GM10248 (cell line): ENCODE measurements at places on chromosomes 5 and 9.

- DNase-seq, result no peak
Measured at GRCh38 chr9:127540664-127541041, 71.4 kb upstream of the STXBP1 start.

DNA sequence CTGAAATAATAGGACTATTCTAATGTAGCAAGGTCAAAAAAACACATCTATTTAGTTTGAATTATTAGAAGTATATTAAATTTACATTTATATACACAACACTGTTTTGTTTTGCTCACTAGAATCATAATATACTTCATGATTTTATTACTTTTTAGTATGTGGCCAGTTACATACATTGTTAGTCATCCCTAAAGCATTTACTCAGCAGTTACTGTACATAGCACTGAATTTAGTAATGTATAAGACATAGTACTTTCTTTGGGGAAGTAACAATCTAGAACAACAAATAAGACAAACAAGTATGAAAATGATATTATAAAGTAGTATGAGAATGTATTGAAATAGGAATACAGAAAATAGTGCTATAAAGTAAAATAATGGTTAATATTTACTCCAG, 28.2 kb downstream of the ERCC8 start:
- DNase-seq, result no peak

DNA sequence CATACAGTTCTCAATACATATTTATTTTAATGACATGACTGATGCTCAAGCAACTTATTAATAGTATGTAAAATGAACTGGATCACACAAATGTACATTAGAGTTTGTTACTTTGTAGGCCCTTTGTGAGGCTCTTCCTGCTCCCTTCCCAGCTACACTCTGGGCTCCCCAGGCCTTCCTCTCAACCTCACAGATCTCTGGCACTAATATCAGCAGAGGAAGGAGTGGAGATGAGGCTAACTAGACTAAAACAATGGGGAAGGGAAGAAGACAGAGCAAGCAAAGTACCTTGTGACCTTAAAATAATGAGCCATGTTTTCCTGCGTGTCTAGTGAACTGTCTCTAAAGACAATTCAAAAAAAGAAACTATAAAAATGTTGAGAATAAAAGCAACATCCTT, 30.3 kb upstream of the TEK start:
- no peak for DNase-seq

DNA sequence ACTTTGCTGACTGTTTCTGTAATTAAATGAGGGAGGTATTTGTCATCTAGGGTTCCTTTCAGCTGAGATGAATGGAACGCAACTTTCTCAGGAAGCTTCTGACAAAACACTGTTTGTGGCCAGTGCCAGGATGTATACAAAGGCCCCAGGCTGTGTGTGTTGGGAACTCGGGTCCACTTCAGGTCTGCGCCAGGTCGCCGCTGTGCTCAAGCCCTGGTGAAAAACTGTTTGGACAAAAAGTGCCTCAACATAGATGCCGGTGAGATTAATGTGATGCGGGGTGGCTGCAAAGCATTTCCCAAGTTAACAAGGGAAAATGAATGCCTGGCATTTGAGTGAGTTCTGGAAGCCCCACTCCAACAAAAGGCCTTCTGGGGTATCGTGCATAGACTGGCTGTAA, 156.4 kb downstream of the GABBR2 start:
- no peak for DNase-seq

DNA sequence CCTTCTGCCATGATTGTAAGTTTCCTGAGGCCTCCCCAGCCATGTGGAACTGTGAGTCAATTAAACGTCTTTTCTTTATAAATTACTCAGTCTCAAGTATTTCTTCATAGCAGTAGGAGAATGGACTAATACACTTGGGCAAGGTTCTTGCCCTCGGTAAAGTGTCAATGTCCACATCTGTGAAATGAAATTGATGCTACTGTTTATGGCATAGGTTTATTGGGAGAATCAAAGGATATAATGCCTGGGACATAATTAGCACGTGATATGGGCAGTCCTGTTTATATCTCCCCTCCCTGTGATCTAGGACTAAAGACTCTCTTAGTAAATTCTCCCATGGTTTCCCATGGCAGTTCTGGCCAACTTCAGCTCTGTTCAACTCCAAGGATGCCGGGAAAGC, 19.4 kb downstream of the TMEM174 start:
- no peak for DNase-seq

GRCh38 chr5:124772457-124773200, 26.2 kb upstream of the ZNF608 start:
- no peak for DNase-seq

GRCh38 chr5:172497591-172498255, 43.4 kb upstream of the SH3PXD2B start:
- DNase-seq, result no peak

- DNase-seq, result no peak
Measured at GRCh38 chr9:1231998-1232919, 182.1 kb downstream of the DMRT2 start.

DNA sequence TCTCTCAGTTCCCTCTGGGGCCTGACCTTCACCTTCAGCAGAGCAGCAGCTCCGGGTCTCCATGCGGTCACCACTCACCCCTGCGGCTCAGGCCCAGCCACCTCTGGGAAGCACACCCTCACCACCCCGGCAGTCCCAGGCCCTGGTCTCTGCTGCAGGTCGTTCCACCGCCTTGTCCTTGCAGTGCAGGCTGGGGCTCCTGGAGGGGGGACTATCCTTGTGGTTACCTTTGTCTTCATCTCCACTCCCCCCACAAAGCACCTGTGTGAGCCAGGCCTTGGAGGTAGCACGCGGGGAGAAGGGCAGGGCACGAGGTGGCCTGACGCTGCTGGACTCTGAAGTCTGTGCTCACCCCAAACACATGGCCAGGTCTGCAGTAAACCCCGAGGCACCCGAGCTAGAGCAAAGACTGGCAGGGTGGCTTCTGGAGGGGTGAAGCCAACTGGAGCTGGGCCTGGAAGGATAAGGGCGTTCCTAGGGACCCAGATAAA, 33.2 kb upstream of the RXRA start:
- DNase-seq, result no peak

GRCh38 chr5:14385019-14385418, 196.6 kb upstream of the OTULINL start:
- no peak for DNase-seq

GRCh38 chr5:139872851-139873794, 77.5 kb downstream of the PSD2 start:
- DNase-seq, result no peak

- DNase-seq, result no peak
Measured at GRCh38 chr9:89710697-89711096, 105.9 kb downstream of the GADD45G start.

DNA sequence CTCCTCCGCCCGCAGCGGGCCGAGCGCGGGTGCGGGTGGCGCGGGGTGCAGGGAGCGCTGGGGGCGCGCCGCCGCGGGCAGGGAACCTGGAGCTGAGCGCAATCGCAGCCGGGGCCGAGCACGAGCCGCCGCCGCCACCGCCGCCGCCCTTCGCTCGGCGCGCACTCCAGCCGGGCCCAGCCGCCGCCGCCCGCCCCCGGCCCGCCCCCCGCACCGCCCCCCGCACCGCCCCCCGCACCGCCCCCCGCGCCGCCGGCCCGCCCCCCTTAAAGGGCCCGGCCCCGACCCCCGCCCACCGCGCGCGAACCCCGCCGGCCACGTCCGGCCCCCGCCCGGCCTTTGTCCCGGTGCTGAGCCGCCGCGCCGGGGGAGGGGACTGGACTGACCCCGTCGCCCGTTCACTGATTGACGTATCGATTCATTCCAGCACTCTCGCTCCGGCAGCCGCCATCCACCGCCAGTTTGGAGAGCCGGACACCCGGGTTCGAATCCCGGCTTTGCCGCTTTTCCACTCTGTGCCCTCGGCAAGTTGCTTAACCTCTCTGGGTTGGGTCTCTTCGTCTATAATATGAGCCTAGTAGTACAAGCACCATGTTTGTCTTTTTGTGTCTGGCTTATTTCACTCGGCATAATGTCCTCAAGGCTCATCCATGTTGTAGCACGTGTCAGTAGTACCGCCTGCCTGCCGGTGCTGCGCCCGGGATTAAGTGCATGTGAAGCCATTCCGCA, at the start of gene SH3PXD2B:
TSS of gene SH3PXD2B (minus strand) at position 168 of the 729 bp plus-strand sequence. CDS start 173 bp downstream, outside the sequence.
- DNase-seq, result peak; percentile 65

DNA sequence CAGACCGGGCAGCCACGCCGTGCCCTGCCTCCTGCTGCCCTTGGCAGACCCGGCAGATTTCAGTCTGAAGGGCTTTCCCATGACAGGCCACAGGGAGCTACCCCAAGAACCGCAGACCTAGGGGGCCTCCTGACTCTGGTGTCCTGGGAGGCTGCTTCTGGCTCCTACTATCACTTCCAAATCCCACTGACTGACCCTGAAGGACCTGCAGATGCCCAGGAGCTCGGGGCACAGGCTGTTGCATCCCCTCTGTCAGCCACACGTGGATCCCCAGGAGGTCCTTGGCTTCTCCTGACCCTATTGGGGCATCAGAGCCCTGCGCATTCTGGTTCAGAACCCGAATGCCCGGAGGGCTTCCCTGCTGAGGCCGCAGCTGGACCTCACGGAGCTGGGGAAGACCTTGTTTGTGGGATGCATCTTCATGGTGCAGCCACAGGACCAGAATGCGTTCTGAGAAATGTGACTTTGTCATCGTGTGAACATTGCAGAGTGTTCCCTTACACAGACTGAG, 81.3 kb upstream of the IRX4 start:
- no peak for DNase-seq

GRCh38 chr9:110152704-110153374, 55.1 kb downstream of the C9orf152 start:
- no peak for DNase-seq

DNA sequence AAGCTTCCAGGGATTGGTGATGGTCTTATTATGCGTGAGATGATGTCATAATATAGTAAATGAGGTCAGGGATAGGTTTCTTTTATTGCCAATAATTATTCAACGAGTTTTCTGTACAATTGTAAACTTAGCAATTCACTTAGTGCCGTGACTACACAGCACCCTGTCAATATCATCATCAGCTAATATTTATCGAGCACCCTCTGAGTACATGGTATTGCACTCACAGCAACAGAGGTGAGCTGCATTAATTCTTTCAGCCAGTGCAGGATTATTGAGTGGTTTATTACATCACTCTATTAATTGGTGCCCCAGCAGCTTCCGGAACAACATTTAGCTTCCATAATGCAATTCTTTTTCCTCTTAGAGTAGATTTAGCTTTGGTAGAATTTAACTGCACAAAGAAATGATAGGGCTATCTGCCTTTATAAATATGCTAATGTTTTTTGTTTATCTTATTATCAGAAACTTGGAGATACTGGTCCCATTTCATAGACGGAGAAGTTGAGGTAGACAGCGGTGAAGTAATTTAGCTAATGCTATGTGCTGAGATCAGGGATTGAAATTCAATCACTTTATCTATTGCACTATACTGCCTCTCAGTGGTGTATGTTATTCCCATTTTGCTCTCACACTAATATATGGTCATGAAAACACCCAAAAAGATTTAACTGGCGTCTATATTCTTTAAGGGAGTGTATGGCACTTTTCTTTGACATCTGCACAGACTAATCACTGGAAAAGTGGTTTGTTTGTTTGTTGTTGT, 726.1 kb upstream of the WWC1 start:
- no peak for DNase-seq

- DNase-seq, result no peak
Measured at GRCh38 chr5:35063414-35063813, 15.7 kb upstream of the AGXT2 start.

- DNase-seq, result no peak
Measured at GRCh38 chr9:121929893-121930875, 162.9 kb downstream of the TTLL11 start.

DNA sequence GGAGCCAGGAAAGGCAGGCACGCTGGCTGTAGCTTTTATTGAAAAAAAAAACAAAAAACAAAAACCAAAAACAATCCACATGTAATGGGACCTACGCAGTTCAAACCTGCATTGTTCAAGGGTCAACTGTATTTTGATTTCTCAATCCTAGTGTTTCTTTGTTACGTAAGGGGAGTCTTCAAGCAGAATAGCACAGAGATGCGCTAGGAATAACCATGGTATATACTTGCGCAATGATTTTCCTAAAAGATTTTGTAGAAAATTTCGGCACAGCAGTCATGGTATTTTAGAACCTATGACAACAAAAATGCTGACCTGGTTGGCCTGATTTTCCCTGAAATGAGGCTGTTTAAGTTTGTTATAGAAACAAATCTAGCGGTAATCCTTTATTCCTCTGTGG, 1110.5 kb upstream of the WWC1 start:
- no peak for DNase-seq

- no peak for DNase-seq
Measured at GRCh38 chr9:99221266-99221620, 499 bp downstream of the ALG2 start.

DNA sequence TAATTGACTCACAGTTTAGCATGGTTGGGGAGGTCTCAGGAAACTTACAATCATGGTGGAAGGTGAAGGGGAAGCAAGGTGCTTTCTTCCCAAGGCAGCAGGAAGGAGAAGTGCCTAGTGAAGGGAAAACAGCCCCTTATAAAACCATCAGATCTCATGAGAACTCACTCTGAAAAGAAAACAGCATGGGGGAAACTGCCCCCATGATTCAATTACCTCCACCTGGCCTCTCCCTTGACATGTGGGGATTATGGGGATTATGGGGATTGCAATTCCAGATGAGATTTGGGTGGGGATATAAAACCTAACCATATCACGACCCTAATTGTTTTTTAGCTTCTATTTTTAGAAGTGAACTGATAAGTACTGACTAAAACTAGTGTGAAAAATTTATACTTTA, 1377.5 kb upstream of the DMAC1 start:
- DNase-seq, result no peak

GRCh38 chr5:149922950-149923349, 21.6 kb downstream of the PDE6A start:
- DNase-seq, result no peak

DNA sequence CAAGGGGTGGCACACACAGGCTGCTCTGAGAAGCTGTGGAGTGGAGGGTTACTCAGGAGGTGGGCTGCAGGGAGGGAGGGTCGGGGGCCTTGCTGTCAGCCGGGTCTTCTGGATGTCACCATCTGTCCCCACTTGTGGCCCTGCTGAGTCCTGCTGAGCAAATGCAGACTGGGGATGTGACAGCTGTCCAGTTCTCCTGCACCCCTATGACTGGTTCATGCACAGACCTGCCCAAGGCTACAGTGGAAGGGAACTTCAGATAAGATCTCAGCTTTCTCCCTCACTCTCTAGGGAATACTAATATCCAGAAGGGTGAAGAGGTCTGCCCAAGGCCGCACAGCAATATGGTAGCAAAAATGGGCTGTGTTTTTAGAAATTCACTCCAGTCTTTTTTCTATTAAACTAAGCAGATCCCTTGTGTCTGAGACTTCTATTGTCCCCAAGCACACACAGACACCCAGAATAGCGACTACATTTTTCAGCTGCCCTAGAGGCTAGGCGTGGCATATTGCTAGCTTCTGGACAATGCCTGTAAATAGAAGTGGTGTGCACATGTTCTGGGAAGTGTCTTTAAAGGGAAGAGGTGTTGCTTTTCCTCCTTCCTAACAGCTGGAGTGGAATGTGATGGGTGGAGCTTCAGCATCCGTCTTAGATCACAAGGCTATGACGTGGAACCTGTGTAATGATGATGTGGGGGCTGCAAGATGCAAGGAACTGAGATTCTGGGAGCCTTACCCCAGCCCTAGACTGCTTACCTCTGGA, 51.1 kb upstream of the TBC1D2 start:
- DNase-seq, result no peak

GRCh38 chr9:116175614-116176013, 22.0 kb downstream of the PAPPA start:
- DNase-seq, result no peak

- no peak for DNase-seq
Measured at GRCh38 chr9:121773286-121773953, 122.0 kb downstream of the DAB2IP start.

- no peak for DNase-seq
Measured at GRCh38 chr5:59193616-59194319, 610.9 kb downstream of the RAB3C start.

GRCh38 chr5:6601271-6601670, 31.6 kb downstream of the NSUN2 start:
- no peak for DNase-seq
